ENCODE measurements at places on chromosomes 1 and 21.

DNA sequence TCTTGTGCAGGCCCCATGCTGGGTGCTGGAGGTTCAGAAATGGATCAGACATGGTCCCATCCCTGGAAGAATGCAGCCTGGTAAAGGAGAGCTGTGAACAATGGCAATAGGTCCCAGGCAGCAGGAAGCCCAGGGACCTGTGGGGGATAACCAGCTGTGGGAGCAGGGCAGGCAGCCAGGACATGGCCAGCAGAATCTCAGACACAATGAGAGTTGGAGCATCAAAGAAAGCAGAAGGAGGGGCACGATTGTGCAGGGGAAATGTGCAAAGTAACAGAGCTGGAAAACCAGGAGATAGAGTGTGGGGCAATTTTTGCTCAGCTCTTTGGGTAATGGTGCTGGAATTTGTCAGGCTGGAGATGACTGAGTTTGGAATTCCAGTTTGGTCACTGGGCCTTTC is 44.3 kb downstream of the C8B start:
- DNase-seq, result no peak

GRCh38 chr1:205186191-205186590 is 25.3 kb downstream of the DSTYK start:
- DNase-seq, result no peak

GRCh38 chr1:29690156-29690555 is 453.8 kb downstream of the PTPRU start:
- no peak for DNase-seq

- DNase-seq, result no peak
Measured at GRCh38 chr1:91948097-91948496, 1.1 kb upstream of the BRDT start.

- DNase-seq, result no peak
Measured at GRCh38 chr21:28247454-28248020, 745.1 kb downstream of the LTN1 start.

DNA sequence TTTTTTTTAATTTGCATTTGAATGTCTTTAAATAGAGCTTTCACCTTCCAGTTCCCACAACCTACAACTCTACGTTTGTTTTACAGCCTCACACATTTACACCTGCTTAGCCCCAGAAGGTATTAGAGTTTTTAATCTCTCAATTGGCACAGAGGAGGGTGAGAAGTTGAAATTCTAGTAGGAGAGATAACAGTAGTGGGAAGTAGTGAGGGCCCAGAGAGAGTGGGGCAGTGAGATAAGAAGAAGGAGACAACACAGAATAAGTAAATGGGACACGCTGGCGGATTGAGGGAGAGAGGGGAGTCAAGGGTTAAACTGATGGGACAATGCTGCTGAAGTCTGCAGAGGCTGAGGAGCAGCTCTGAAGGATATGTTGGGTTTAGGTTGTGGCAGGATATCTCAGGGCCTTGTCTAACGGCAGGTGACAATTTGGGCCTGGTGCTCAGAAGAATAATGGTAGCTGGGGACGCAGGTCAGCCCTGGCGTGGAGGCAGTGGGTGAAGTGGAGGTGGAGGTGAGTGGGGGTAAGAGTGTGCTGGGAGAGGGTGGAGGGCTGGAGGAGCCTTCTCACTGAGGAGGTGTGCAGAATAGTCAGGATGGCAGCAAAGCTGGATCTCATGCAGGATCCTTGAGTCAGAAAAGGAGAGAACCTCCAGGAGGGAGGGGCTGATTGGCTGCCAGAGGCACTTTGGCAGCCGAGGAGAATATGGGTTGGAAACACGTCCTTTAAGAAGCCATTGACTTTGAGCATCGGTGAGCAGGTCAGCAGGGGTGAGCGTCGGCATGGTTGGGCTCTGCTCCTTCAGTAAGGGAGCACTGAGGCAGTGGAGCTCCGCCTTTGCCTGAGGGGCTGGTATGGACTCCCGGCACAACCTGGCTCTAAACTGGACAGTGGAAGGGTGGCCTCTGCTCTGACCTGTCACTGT is 72.9 kb downstream of the SYT6 start:
- DNase-seq, result no peak

- DNase-seq, result peak; percentile 6
Measured at GRCh38 chr1:23478896-23479665, 4.9 kb downstream of the ASAP3 start.

DNA sequence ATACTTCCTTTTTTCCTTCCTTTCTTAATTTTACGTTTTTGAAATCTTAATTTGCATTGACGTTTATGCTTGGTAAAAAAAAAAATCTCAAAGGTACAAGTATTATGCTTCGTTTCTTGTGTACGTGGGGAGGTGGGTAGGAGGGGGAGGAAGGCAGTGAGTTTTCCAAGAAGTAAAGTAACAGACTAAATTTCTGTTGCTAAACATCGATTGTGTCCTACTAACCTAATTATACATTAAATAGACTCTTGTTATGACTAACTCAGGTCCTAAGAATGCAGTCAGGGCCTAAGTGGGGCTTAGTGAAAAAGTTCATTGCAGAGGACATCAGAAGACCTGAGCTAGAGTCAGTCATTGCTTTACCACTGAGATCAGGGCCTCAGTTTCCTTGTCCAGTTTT is 17.5 kb downstream of the NEK7 start:
- no peak for DNase-seq

- DNase-seq, result no peak
Measured at GRCh38 chr1:68473060-68473459, 23.3 kb upstream of the RPE65 start.

DNA sequence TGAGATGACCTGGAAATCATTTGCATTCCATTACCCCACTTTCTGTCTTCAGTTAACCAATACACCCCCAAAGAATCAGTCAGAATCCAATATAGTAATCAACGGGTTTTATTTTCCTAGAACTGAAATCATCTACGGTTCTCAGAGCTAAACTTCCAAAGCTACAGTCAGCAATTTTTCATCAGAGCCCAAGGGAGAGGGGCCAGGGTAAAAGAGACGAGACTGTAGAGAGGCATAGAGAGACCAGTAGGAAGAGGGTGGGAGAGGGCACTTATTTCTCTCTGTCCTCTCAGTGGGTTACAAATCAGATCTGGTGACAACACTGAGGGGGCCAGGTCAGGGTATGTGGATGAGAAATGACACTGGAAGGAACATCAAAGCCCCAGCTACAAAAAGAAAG is 1.1 kb upstream of the MRPL24 start:
- DNase-seq, result no peak

DNA sequence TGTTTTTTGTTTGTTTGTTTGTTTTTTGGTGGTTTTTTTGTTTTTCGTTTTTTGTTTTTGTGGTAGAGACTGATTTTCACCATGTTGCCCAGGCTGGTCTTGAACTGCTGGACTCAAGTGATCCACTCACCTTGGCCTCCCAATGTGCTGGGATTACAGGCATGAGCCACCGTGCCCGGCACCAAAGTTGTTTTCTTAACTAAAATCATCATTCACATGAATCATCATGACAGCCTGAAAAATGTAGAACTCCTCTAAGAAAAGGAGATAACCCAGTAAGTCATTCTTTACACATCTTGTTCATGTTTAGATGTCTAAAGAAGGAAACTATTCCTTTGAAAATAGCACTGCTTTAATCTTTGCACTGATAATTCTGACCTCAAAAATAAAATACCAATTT is 37.5 kb downstream of the DISP1 start:
- DNase-seq, result no peak

DNA sequence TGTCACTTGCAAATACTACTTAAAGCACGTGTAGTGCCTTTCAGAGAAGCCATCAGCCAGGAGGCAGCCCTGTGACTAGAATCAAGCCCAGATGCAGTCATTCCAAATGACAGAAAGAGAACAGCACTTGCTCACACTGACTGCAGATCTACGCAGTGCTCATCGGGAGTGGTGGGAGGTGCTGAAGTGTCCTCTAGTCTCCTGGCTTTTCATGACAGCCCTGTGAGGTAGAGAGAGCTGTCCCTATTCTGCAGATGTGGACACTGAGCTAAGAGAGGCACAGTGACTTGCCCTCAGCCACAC is 62.3 kb upstream of the EDN2 start:
- DNase-seq, result no peak

DNA sequence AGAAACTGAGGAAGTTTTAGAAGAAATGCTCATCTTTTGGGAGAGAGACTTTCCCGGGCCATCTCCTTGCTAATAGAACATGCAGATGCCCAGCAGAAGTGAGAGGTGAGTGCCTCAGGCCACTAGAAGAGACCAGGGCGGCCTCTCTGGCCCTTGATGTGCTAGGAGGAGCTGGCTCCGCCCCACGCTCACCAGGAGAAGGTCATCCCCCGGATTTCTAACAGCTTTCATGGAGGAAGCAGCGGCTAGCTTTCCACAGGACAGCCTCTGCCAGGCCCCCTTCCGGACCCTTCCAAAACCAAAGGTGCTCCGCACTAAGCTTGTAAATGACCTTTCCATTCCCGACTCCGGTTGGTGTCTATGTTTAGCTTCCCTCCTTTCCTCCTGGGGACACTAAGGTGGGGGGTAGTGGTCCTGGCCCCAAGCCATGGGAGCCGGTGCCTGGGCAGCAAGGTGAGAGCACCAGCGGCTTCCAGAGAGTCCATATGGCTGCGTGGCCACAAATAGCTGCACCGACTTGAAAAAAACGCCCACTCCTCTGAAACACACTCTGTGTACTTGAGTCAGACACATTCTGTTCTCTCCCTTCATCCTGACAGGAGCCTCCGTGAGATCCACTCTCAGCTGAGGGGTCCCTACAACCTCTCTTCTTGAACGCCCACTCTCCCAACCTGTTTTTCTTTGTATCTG is 249.9 kb downstream of the TNR start:
- DNase-seq, result no peak

- no peak for DNase-seq
Measured at GRCh38 chr1:64242895-64243756, 39.7 kb downstream of the UBE2U start.

DNA sequence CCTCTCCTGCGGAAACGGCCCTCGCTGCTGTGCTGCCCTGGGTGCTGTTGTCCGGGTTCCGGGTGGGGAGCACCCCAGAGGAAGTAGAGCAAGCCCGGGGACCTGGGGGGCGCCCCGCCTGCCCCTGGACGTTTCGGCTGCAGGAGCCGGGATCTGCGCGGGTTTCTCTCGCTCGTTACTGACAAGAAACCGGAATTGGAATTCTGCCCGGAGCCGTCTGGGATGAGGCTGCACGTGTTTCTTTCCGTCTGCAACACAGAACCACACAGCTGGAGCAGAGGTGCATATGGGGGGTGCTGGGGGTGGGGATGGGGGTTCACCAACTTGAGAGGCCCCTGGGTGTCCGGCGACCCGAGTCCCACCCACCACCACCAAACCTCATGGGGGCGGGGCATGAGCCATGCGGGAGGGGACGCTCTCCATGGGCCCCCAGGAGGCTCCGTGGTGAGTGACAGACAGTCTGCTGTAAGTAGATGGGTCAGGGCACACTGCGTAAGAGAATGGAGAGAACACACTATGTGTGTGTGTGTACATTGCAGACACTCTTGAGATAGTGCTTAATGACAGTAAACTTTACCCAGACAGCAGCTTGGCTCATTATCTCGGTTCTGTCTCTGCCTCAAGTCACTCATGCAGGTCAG is 261.4 kb upstream of the C1orf174 start:
- no peak for DNase-seq

DNA sequence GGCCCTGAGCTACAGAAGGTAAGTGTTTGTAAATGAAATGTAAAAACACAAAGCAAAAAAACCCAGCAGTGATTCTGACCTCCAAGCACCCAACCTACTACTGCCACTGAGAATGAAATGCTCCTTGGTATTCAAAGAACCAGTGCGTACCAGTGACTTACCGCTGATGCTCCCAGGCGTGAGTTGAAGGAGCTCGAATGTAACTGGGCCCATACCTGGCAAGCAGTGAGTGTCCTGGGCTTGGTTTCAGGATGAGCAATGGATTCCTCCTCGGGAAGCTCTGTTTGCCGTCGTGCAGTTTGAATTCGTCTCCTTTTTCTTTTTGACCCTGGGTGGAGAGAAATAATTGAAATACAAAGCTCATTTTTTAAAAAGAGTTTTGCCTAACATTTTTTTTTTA is 121.9 kb downstream of the ATG4C start:
- DNase-seq, result no peak

DNA sequence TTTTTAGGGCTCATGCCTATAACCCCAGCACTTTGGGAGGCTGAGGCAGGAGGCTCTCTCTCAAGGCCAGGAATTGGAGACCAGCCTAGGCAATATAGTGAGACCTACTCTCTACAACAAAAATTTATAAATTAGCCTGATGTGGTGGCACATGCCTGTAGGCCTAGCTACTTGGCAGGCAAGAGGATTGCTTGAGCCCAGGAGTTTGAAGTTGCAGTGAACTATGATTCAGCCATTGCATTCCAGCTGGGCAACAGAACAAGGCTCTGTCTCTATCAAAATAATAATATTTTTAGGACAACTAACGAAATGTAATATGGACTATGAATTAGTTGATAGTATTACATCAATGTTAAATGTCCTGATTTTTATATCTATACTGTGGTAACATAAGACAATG is 68.8 kb upstream of the ARID1A start:
- no peak for DNase-seq

DNA sequence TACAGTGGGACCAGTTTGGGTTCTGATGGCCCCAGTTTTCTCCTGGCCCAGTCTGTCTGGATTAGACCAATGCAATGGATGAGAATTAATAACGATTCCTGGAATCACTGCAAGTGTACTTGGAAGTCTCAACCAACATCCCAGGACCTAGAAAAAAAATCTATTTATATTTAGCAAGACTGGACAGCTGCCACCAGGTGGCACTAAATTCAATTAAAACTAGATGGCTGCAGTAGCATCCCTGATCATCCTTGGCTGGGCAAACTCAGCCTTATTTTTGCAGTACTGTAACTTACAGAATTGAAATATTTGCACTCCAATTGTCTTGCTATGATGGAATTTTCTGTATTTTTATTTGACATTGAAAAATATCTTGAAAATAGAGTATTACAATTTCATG is 165.7 kb downstream of the NCAM2 start:
- peak; percentile 11 for DNase-seq

DNA sequence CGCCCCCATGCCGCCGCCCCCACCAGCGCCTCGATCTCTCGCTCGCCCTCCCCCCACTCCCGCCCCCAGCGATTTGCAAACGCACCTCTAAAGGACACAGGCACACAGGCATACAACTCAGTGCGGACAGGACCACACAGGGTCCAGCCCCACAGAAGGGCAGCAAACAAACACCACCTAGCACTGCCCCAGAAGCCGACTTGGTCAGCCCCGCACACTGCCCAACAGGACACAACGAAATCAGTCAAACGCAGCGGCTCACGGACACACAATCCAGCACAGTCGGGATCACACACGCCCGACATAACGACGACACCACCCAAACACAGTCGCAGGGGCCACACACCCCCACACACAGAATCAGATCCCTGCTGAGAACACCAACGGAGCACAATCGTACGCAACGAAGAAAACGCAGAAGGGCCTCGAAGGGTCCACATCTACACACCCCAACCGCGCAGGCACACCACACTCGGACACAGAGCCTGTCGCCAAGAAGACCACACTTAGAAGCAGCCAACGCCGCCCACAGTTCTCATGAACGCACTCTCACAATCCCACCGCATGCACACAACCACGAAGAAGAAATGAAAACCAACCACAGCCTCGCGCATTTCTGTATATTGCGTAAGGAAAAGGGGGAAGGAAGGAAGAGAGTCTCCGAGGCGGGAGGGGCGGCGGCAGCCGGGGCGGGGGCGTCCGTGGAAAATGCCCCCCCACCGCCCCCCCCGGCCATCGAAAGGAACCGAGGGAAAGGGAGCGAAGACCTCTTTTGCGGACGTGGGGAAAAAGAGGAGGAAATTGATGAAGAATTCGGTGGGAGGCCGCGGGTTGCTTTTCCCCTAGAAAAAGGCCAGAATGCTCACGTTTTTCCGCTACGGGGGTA is 481 bp downstream of the TAL1 start:
- DNase-seq, result no peak

Measured in Calu3 (cell line).